ENCODE measurements at places on chromosomes 11 and 22.

DNA sequence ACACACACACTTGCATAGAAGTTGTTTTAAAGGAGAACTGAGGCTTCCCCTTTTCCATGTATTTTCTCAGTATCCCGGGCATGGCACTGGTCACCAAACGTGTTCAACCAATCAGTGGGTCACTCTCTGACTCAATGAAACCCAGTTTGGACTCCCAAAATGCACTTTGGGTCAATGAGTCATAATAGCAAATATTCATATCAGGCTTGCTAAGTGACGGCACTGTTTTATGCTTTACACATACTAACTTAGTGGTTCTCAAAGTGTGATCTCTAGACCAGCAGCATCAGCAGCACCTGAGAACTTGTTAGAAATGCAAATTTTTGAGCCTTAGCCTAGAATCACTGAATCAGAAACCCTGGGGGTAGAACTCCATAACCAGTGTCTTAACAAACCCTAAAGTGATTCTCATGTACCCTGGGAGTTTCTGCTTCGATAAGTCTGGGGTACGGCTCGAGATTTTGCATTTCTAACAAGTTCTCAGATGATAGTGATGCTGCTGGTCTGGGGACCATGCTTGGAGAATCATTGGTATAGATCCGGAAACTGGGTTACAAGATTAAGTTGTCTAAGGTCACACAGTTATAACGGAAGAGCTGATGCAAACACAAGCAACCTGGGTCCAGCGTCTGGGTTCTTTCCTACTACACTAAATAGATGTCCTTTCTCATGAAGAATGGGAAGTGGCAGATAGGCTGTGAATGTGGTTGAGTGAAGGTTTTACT is 35.6 kb downstream of the ETS1 start:
- H3K4me3 ChIP-seq, result no peak overlapping the region
- H3K36me3 ChIP-seq, result no peaks in the 10 kb centered on the region
- DNase-seq, result peak; percentile 43
- H3K4me1 ChIP-seq, result peaks cover 16% of the 10 kb centered on the region

DNA sequence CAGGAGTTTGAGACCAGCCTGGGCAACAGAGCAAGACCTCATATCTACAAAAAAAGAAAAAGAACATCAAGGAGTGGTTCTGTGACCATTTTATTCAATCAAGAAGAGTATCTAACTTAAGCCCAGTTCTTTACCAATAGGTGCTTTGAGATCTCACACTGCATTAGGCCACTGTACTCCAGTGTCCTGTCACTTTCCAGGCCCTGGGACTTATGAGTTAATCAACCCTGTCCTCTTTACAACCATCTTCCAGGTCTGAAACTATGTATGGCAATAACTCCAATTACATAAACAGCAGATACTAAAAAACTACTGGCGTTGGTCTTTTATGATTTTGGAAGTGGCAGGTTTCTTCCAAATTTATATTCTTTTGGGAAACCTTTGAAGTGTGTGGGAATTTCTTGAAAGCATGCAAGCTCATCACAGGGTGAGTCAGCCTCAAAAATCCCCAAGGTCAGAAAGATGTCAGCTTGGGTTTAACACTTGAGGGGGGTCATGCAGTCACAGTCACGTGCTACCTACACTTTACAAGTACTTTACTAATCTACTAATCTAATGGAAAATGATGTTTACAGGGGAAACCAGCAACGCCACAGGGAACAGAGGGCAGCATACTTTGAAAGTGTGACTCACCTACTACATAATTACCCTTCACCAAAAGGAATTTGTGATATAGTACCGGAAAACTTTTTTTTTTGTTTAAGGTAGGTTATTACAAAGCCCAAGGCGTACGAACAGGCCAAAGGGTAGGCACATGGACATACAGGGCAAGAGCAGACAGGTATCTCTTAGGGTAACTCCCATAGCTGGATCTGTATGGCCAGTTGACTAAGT is 15.6 kb downstream of the PISD start:
- no peaks in the 10 kb centered on the region for H3K4me1 ChIP-seq
- DNase-seq, result no peak
- peak overlapping the region; percentile 46 for H3K27ac ChIP-seq
- H3K27me3 ChIP-seq, result no peaks in the 10 kb centered on the region

DNA sequence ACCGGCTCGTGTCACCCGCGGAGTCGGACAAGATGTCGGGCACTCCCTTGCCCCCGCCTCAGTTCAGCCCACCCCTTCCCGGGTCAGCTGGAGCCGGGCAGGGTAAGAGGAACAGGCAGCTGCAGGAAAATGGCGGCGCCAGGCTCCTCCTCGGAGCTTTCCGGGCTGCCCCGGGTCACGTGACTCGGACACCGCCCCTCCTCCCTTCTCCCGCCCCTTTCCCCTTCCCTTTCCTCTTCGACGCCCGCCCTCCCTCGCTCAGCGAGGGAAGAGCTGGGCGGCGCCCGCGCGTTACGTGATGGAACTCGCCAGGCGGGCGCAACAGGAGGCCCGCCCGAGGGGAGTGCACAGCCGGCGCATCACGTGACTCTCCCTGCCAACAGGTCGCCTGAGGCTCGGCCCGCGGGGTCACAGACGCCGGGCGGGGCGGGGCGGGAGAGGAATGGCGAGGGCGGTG is at the start of gene PICALM:
TSS of gene PICALM (minus strand) at position 134 of the 457 bp plus-strand sequence. CDS start 304 bp downstream, outside the sequence.
- no peaks in the 10 kb centered on the region for H3K27me3 ChIP-seq
- H3K4me1 ChIP-seq, result peaks cover 37% of the 10 kb centered on the region
- peak within 1 kb of the TSS; percentile 99 for H3K27ac ChIP-seq
- H3K36me3 ChIP-seq, result no peaks in the 10 kb centered on the region
- H3K4me3 ChIP-seq, result peak within 1 kb of the TSS; percentile 93

DNA sequence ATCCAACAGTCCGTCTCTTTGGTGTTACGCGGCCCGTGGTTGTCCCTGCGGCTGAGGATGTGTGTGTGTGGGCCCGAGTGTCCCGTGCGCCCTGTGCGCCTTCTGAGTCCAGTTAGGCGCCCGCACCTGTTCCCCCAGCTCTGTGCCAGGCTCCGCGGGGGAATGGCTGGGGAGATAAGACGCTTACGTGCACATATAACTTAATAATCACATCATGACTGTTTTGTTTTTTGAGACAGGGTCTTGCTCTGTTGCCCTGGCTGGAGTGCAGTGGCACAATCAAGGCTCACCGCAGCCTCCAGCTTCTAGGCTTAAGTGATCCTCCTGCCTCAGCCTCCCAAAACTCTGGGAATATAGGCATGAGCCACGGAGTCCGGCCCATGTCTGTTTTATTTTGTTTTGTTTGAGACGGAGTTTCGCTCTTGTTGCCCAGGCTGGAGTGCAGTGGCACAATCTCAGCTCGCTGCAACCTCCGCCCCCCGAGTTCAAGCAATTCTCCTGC is 817 bp downstream of the ARL2 start:
- peak overlapping the region; percentile 100 for H3K27ac ChIP-seq
- peaks cover 19% of the 10 kb centered on the region for H3K36me3 ChIP-seq
- no peak for DNase-seq
- no peaks in the 10 kb centered on the region for H3K27me3 ChIP-seq

GRCh38 chr11:9263840-9264315 is 1.3 kb downstream of the DENND5A start:
- peak overlapping the region; percentile 88 for H3K4me3 ChIP-seq
- peaks cover 5% of the 10 kb centered on the region for H3K4me1 ChIP-seq
- peak overlapping the region; percentile 95 for H3K27ac ChIP-seq
- no peak for DNase-seq
- no peaks in the 10 kb centered on the region for H3K36me3 ChIP-seq
- no peaks in the 10 kb centered on the region for H3K27me3 ChIP-seq

- H3K4me1 ChIP-seq, result peaks cover 34% of the 10 kb centered on the region
- H3K27me3 ChIP-seq, result no peaks in the 10 kb centered on the region
- DNase-seq, result no peak
- peak overlapping the region; percentile 80 for H3K4me3 ChIP-seq
- H3K27ac ChIP-seq, result no peak overlapping the region
- peaks cover 9% of the 10 kb centered on the region for H3K36me3 ChIP-seq
Observed at GRCh38 chr11:18324381-18324780, 2.0 kb downstream of the GTF2H1 start.

- H3K36me3 ChIP-seq, result no peaks in the 10 kb centered on the region
- DNase-seq, result no peak
- H3K4me3 ChIP-seq, result no peak overlapping the region
Observed at GRCh38 chr11:120956710-120957495, 67.0 kb upstream of the TBCEL start.

GRCh38 chr11:35748644-35749043 is 86.1 kb downstream of the TRIM44 start:
- DNase-seq, result no peak
- no peaks in the 10 kb centered on the region for H3K36me3 ChIP-seq
- no peak overlapping the region for H3K4me3 ChIP-seq
- H3K27me3 ChIP-seq, result no peaks in the 10 kb centered on the region

GRCh38 chr11:63563201-63564055 is at the start of gene PLAAT2:
Gene PLAAT2 (minus strand): TSS chr11:63563379. CDS start chr11:63563324, 55 bp downstream.
- no peaks in the 10 kb centered on the region for H3K36me3 ChIP-seq
- H3K4me1 ChIP-seq, result peaks cover 64% of the 10 kb centered on the region
- no peaks in the 10 kb centered on the region for H3K27me3 ChIP-seq
- peak within 1 kb of the TSS; percentile 81 for H3K27ac ChIP-seq

- no peak for DNase-seq
- H3K36me3 ChIP-seq, result peaks cover 2% of the 10 kb centered on the region
- H3K4me3 ChIP-seq, result no peak overlapping the region
- no peaks in the 10 kb centered on the region for H3K27me3 ChIP-seq
- H3K4me1 ChIP-seq, result no peaks in the 10 kb centered on the region
- no peak overlapping the region for H3K27ac ChIP-seq
Observed at GRCh38 chr11:36605221-36606216, 7.5 kb upstream of the RAG2 start.

DNA sequence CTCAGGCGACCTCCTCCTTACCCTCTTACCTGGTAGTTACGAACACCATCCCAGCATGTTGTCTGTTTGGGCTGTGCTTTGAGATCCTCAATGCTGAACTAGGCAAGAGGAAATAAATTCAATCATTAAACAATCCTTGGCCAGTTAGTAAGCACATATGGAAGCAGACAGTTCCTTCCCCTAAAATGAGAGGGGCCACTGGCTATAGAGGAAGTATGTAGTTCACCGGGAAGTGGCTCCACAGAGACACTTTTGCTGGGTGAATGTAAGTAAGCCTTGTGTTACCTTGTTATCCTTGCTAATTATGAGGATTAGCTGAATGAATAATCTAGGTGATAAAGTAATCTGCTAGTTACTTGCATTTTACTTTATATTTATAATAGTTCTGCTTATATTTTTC is 2.9 kb downstream of the THYN1 start:
- H3K27ac ChIP-seq, result no peak overlapping the region
- DNase-seq, result no peak
- no peaks in the 10 kb centered on the region for H3K27me3 ChIP-seq
- peaks cover 48% of the 10 kb centered on the region for H3K36me3 ChIP-seq

DNA sequence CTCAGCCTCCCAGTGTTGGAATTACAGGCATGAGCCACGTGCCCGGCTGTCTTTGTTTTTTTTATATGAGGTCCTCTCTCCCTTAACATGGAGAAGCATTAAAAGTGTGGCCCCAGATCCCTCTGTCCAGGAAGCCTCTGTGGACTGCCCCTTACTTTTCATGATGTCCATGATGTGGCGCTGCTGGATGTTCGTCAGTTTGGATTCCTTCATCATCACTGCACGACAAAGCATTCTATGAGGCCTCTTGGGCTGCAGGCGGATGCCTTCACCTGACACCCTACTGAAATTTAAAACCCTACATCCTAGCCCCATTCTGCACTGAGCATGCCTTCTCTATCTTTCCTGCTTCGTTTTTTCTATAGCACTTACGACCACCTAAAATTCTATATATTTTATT is 2.1 kb downstream of the C22orf23 start:
- H3K27me3 ChIP-seq, result no peaks in the 10 kb centered on the region
- no peak overlapping the region for H3K27ac ChIP-seq
- DNase-seq, result no peak

DNA sequence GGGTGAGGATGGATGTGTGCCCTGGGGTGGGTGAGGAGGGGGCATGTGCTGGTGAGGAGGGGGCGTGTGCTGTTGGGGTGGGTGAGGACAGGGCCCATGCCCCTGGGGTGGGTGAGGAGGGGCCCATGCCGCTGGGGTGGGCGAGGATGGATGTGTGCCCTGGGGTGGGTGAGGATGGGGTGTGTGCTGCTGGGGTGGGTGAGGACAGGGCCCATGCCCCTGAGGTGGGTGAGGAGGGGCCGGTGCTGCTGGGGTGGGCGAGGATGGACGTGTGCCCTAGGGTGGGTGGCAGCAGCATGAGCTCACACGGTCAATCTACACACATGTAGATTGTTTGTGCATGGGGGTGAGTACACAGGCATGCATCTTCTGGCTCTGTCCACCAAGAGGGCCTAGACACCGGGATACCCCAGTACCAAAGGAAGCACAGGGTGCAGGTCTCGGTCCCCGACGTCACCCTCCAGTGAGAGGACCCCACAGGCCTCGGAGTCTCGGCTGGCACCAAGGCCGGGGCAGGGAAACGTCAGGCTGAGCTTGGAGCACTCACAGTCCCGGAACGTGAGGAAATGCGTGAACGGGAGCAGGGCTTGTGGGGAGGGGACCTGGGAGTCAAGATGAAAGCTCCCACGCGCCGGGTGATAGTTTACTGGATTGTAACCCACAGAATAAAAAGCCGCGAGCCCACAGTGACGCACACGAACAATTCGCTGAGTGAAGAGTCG is 37.4 kb upstream of the TOLLIP start:
- H3K4me1 ChIP-seq, result no peaks in the 10 kb centered on the region
- no peak for DNase-seq
- no peak overlapping the region for H3K4me3 ChIP-seq
- H3K27ac ChIP-seq, result no peak overlapping the region
- no peaks in the 10 kb centered on the region for H3K36me3 ChIP-seq

DNA sequence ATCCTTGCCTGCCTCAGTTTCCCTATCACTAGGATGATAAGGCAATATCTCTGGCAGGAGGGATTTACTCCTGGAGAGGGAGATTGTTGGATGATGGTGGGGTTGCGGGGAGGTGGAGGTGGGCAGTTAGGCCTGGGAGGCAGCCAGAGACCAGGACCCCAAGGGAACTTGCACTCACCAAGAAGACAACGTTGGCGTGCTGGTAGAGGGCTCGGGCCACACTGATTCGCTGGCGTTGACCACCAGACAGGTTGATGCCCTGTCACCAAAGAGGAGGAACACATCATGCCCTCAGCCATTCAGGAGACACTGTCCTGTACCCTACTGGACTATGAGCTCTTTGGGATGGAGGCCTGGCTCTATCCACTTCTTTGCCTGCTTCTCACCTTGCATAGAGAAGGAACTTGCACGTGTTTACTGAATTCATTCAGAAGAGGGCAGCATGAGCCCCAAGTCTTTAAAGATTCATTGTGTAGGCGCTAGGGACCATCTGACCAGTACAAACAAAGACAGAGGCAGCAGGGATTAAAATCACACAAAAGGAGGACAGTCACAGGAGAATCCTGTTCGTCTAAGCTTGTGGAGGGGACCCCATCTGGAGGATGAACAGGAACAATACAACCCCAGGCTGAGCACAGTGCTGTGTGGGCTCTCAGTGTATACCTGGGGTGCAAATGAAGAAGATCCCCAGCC is 24.2 kb upstream of the KCNJ11 start:
- H3K27ac ChIP-seq, result peak overlapping the region; percentile 68
- H3K27me3 ChIP-seq, result peaks cover 29% of the 10 kb centered on the region
- H3K4me3 ChIP-seq, result no peak overlapping the region
- peak; percentile 32 for DNase-seq
- H3K36me3 ChIP-seq, result no peaks in the 10 kb centered on the region
- H3K4me1 ChIP-seq, result peaks cover 24% of the 10 kb centered on the region

GRCh38 chr11:64724863-64725532 is 2.0 kb upstream of the NRXN2 start:
- peaks cover 18% of the 10 kb centered on the region for H3K4me1 ChIP-seq
- no peak overlapping the region for H3K4me3 ChIP-seq
- H3K36me3 ChIP-seq, result peaks cover 4% of the 10 kb centered on the region
- H3K27me3 ChIP-seq, result no peaks in the 10 kb centered on the region
- peak; percentile 15 for DNase-seq

GRCh38 chr22:50513175-50513574 is 5.2 kb downstream of the NCAPH2 start:
- peaks cover 32% of the 10 kb centered on the region for H3K36me3 ChIP-seq
- H3K4me1 ChIP-seq, result peaks cover 18% of the 10 kb centered on the region
- H3K27ac ChIP-seq, result no peak overlapping the region
- no peak for DNase-seq
- no peaks in the 10 kb centered on the region for H3K27me3 ChIP-seq

Data from stomach (tissue), 19 donors.